ENCODE measurements at places on chromosomes 4 and X. TPM values are rescaled to one million over a fixed set of nuclear protein-coding genes. Genes with fewer than 3 reads are reported as not detected.

GRCh38 chr4:76822303-76822702 lies 75.6 kb downstream of the SOWAHB start:
- DNase-seq = no peak

GRCh38 chr4:182413550-182413949 lies 170.3 kb downstream of the TENM3 start:
- no peak for DNase-seq

- peak; percentile 23 for DNase-seq
Measured at GRCh38 chr4:128600996-128601871, 208.3 kb upstream of the JADE1 start.

ATOH1 gene
- 20.6 TPM for total RNA-seq

DNA sequence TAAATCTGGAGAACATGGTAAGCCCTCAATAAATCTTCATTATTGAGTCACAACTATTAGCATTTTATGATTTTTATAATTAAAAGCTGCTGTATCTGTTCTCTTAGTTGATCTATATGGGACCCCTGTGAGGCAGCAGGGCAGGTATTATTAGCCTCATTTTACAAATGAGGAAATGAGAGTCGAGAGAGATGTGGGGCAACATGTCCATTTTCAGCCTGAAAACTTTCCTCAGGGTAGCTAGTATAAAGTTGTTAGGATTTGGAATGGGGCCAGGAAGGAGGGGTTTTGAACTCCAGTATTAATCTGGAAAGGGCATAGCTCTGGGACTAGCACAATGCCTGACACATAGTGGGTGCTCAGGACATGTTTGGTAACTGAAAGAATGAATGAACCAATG lies 191.7 kb upstream of the GPC4 start:
- DNase-seq = no peak

COX7B gene
- total RNA-seq = 445 TPM

DNA sequence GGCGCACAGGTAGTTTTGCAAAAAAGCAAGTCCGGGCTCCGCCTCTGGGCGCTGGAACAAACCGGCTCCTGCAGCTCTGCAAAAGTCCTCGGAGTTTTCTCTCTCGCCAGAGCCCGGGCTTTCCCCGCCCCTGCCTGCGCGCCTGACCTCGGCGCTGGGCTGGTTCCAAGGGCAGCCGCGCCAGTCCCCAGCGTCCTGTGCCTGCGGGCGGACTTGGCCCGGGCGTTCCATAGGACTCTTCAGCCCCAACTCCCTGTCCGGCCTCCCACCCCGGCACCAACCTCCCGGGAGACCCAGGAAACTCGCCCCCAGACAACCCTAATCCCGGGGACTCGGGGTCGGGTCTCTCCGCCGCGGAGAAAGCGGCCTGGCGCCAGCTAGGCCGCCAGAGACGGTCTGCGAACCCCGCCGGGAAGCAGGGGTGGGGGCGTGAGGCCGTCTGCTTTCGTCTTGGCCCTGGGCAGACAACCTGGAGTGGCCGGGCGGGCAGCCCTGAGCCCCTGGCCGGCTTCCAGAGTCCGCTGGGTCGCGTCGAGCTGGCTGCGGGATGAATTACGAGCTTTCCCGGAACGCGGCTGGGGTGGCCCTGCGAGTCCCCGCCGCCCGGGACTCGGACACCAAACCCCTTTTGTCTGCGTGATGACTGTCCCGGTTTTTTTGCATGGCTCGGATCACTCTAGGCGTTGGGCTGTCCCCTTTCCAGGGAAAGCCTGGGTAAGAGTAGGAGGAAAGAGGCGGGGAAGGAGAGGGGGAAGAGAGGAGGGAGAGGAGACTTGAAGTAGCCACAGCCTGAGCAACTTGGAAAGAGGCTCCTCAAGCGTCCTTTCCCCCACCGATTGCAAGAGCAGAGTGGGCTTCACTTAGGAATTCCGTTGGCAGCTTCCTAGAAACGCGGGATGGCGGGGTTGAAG lies 916 bp downstream of the MXRA5 start:
- DNase-seq = no peak

DNA sequence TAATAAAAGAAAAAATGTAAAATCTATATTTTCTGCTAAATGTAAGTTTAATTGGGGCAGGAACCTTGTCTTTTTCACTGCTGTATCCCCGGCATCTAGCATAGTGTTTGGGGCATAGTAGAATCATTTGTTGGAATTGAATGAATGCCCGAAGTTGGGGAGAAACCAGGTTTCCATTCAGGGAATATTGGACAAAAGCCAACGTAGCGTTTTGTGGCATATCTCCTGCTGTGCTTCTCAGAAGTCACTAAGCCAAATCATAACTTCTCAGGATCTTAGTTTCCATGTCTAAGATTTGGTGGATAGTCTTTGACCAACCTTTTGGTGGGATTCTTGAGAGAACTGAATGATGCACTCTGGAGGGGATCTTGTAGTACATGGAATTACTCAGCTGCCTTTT lies 42.0 kb upstream of the PGRMC2 start:
- DNase-seq = no peak

DNA sequence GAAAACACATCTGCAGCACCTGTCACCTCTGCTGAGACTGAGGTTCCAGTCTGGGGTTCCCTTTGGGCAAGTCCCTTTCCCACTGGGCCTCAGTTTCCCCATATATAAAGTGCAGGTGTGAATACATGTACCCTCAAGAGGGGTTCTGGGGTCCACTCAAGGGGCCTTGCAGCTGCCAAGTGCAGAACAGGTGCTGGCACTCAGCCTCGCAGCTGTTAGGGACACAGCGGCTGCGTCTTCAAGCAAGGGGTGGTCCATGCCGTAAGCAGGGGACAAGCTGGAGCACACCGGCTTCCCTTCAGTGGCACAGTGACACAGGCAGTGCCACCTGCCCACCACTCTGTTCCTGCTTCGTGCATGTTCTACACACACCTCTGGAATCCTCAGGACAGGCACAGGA lies 86.9 kb upstream of the PSAPL1 start:
- DNase-seq = no peak

DNA sequence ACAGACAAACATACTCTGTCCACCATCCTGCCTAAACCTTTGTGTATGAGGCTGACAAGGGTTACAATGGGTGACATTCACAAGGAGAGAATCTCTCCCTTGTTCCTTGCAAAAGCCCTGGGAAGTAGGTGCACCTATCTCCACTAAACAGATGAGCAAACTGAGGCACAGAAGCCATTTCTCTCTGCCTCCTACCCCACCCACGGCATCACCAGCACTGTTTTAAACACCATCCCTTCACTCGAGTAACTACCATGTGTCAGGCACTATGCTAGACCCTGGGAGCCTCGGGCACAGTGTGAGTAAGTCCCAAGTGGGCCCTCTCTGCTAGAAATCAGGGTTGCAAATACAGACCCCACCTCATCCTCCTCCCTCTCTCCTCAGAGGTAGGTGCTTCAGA lies 899 bp downstream of the LYAR start:
- DNase-seq = no peak

- no peak for DNase-seq
Measured at GRCh38 chr4:22910200-22910599, 217.5 kb downstream of the GBA3 start.

- no peak for DNase-seq
Measured at GRCh38 chr4:94336303-94336702, 6.3 kb downstream of the HPGDS start.

GRCh38 chr4:12053556-12053955 lies 624.9 kb upstream of the HS3ST1 start:
- no peak for DNase-seq

NIPAL1 gene
- 12.9 TPM for total RNA-seq

DNA sequence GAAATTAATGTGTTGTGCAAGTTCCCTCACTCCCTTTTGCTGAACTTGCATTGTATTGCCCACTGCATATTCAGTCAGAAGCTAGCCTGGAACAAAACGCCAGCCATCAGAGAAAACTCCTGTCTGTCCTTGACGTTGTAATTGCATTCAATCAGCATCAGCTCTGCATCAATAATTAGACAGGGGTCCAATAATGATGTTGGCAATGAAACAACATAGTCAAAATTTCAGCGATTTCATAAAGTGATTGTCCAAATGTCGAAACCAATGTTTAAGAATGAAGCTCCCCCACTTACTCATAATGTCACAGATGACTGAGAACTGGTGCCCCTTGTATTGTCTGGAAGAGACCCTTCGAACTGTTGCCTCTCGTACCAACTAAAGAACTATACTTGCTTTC lies 504.2 kb upstream of the TENM3 start:
- DNase-seq = no peak

EFHC2 gene
- total RNA-seq = not detected

DNA sequence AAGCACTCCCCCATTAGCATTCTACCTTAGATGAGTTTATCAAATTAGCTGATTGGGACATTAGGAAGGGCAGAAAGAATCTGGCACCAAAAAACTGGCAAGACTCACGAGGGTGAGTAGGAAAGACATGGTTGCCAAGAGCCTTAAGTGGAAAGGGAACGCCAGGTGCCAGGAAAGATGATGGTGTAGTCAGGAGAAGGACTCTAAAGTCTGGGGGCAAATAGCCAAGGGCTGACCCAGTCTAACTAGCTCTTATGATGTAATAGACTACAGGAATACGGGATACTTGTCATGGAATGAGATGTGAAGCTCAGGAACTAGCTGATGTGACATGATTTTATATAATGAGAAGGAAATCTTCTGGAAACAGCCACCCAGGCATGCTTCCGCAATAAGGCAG lies 94.8 kb downstream of the MBNL3 start:
- no peak for DNase-seq

GRCh38 chrX:95754411-95754810 lies 930.2 kb upstream of the DIAPH2 start:
- no peak for DNase-seq

CORIN gene
- not detected for total RNA-seq

DNA sequence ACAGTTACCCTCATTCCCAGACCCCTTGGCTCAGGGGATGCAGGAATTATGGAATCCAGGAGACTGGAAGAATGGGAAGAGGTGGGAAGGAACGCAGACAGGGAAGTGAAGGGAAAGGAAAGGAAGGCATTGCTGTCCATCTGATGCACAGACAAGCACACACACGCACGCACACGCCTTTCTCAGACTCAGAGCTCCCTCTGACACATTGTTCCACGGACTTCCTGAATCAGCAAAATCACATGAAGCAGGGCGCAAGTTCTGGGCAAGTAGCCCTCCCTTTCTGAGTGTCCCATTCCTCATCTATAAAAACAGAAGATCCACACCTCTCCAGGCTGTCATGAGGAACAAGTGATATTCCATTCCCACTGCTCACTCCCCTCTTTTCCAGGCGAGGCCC lies 13.2 kb downstream of the IQSEC2 start:
- no peak for DNase-seq

- DNase-seq = no peak
Measured at GRCh38 chr4:174591243-174592021, 69.1 kb upstream of the HPGD start.

- no peak for DNase-seq
Measured at GRCh38 chrX:1027680-1028079, 184.8 kb downstream of the CRLF2 start.

DNA sequence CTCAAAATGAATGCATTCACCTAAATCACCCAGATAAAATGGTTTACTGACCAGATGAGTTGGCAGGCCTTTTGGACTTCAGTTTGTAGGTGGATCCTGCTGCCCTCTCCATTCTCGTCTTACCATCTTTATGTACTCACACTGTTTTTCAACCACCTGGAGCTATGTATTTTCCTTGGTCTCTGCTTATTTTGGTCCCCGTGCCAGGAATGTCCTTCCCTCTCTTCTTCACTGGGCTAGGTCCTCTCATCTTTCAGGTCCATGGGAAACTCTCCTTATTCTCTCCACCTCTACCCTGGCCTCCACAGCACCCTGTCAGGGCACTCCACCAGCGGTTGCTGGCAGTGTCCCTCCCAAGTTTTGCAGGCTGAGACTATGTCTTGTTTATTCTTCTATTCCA lies 2.6 kb downstream of the GPRIN3 start:
- no peak for DNase-seq

- no peak for DNase-seq
Measured at GRCh38 chr4:109398928-109399327, 34.7 kb upstream of the SEC24B start.

GPR173 gene
- 0.57 TPM for total RNA-seq

DNA sequence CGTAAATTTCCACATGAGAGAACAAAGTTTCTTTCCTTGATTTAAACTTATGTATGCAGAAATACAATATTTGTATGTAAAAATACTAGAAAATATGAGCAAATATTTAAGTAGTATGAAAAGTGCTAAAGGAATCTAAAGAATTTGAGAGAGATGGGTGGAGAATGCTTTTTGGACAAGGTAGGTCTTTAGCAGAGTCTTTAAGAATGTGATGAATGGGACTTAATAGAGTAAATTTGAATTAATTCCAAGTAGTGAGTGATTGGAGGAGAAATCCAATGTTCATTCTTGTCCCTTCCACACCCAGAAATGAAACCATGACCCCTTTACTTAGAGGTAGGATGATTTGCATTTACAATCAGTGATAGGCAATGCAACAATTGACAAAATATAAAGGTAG lies 570.9 kb upstream of the ZFP42 start:
- DNase-seq = no peak

DNA sequence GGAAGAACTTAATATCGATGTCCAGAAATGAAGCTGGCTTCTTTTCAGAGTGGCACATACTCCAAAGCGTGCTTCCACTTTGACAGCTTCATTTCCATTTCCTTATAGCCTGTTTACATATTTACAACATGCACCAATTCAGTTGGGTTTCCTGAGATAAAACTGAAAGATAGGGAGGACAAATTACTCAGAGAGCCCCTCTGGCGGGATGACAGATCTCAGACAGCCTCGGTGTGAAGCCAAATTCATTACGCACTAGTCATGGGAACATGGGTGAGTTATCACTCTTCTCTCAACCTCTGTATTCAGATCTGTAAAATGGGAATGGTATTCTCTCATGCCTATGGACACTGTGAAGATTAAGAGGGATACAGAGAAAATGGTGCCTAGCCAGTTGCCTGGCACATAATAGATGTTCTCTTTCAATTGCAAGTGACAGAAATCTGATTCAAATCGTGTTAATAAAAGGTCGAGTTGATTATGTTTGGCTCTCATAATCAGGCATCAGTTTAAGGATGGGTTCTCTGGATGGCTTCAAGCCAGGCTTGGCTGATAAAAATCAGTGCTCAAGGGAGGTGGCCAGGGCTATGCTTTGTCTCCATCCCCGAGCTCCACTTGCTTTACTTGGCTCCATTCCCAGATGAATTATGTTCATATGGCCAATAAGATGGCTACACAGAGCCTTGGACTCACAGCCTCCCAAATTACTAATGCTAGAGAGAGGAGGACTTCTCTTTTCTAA lies 132.2 kb upstream of the C1QTNF7 start:
- DNase-seq = no peak
